ENCODE measurements at places on chromosomes 4 and X. TPM values are rescaled to one million over a fixed set of nuclear protein-coding genes. Genes with fewer than 3 reads are reported as not detected.

MAGEA9B gene
- not detected for total RNA-seq

CT45A2 gene
- total RNA-seq = not detected

DNA sequence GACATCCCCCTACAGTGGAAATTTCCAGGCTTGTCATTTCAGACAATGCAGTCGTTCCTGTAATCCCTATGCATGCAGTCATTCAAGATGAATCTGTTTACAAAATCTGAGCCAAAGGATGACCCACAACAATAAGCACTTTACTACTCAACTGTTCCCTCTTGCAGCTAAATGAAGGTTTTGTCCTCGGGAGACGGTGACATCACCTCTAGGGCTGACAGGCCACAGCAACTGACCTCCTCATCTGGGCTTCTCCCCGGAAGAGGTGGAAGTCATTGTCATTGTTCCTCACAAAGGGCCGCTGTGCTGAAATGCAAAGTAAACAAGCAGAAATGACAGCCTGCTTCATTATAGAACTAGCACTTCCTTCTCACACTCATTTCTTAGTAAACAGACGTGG, 29.2 kb downstream of the CLRN2 start:
- no peaks in the 10 kb centered on the region for H3K4me1 ChIP-seq
- H3K27ac ChIP-seq = no peak overlapping the region
- H3K36me3 ChIP-seq = no peaks in the 10 kb centered on the region
- DNase-seq = no peak
- H3K27me3 ChIP-seq = no peaks in the 10 kb centered on the region

DNA sequence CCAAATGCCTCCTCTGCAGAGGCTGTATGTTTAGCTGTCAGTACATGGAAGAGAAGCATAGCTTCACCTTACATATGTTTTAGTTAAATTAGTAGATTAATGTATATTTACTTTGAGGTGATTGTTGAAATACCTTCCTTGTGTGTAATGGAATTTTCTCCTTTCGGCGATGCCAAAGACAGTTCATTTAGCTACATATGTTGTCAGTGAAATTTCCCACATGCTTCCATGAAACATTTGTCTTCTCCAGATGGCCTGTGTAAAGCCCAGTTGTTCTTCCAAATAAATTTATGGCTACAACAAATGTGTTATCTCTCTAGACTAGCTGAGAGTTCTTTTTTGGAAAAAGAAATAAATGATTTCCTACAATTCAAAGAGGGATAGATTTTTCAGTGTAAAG, 95.2 kb downstream of the GPAT3 start:
- peaks cover 45% of the 10 kb centered on the region for H3K4me1 ChIP-seq
- no peaks in the 10 kb centered on the region for H3K27me3 ChIP-seq
- H3K27ac ChIP-seq = peak overlapping the region; percentile 8
- no peak overlapping the region for H3K4me3 ChIP-seq
- H3K36me3 ChIP-seq = no peaks in the 10 kb centered on the region

DNA sequence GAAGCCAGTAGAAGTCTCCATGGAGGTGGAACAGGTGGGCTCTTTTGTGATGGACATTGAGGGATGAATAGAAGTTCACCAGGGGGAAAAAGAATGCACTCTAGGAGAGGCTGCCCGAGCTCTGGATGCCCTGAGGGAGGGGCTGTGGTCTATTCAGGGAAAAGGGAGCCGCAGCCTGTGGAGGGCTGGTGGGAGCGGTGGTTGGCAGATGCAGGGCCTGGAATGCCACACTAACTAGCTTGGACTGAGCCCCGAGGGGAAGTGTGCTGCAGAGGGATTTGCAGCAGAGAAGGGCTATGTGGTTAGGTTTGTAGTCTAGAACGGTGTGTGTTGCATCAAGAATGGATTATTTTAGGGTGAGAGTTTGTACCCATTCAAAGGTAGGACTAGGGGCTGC, 29.5 kb upstream of the PSAPL1 start:
- no peak overlapping the region for H3K4me3 ChIP-seq
- no peaks in the 10 kb centered on the region for H3K27me3 ChIP-seq
- H3K36me3 ChIP-seq = no peaks in the 10 kb centered on the region
- no peak overlapping the region for H3K27ac ChIP-seq

All from sigmoid colon (tissue), 7 donors.